ENCODE measurements at places on chromosomes 7 and 10. TPM values are rescaled to one million over a fixed set of nuclear protein-coding genes. Genes with fewer than 3 reads are reported as not detected.
A peak's percentile ranks its signal among the peaks of the same experiment; 100 is the strongest.

STARD3NL gene
- 33.1 TPM for total RNA-seq

DNA sequence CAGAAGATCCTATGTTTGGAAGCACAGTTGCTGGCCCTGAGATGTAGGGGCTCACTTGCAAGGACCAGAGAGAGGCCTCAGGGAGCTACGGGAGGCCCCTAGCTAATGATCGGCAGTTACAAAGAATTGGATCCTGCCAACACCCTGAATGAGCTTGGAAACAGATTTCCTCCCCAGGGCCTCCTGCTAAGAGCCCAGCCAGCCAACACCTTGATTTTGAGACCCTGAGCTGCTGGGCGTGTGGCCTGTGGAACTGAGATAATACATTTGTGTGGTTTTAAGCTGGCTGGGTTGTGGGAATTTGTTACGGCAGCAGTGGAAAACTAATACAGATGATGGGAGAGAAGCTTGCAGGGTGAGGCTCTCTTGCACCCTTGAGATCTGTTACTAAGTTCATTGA, 3.9 kb downstream of the DOCK1 start:
- no peak for DNase-seq

GRCh38 chr10:72682638-72683037, 9.3 kb upstream of the MCU start:
- DNase-seq = peak; percentile 30

PON1 gene
- not detected for total RNA-seq

DNA sequence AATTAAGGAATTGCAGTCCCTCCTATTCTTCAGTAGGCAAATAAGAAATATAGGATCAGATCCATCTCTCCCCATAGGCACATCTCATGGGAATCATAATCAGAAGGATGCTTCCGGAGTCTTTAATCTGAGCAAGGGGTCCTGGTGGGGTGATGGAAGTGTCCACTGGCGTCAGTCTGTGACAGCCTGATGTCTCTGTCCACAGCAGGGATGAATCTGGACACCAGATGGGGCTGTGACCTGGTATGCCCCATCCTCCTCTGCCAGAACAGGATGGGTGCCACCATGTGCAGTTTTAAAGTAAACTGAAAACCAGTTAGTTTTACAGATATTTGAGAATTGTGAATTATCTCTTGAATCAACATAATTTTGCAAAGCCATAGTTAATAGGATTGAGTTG, 148.7 kb downstream of the C1GALT1 start:
- no peak for DNase-seq

NCAPG2 gene
- total RNA-seq = 119 TPM

DNA sequence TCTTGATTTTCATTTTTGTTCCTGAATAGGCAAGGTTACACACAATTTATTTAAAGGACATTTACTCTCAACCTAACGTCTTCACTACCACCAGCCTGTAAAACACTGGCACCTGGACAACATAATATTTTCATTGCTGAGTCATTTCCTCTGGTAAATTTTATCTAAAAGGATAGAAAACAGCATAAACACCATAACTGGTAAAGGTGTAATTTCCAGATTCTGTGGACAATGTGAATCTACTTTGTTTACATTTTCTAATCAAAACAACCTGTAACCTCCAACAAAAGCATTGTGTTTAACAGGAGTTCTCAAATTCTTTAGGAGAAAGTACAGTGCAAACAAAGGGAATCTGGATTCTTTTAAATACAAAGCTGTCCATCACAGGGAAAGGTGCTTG, 472.0 kb upstream of the AKR1E2 start:
- DNase-seq = no peak

DNA sequence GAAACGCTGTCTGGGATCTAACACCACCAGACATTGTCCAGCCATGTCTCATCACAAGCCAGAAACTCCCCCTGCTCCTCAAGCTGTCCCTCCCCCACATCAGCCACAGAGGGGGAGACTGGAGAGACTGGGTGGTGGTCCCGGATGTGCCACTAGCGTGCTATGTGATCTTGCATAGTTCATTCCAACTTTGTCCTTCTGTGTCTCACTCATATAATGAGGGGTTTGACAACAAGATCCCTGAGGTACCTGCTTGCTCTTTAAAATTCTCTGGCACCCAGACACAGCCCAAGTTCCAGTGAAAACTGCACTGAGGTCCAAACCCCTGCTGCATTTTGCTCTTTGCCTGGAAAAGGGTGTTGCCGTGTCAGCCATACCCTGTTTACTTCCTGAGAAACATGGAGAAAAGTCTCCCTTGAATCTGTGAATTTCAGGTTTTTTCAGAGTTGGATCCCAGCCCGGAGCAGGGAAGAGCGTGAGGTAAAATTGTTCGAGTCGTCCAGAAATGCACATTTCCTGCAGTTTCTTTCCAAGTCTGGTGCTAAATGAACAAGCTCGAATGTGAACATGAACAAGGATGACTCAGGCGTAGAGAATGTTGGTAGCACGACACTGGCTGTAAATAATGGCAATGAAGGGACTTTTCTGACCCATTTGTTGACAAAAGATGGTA, 156.6 kb downstream of the CCDC3 start:
- DNase-seq = no peak

PARD3 gene
- total RNA-seq = 49.1 TPM

EN2 gene
- not detected for total RNA-seq

PRPS1L1 gene
- total RNA-seq = not detected

DNA sequence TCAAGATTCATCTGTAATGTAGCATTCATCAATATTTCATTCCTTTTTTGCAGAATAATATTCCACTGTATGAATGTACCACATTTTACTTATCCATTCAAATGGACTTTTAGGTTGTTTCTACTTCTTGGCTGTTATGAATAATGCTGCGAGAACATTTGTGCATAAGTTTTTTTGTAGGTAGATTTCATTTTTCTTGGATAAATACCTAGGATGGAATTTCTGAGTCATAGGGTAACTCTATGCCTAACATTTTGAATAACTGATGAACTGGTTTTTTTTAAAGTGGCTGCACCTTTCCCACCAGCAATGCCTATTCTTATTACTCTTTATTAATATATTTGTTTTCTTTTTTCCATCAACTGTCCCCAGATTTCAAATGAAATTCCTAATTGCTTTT, 9.1 kb upstream of the XPNPEP1 start:
- DNase-seq = no peak

ADAM12 gene
- total RNA-seq = 0.19 TPM

IDI2 gene
- not detected for total RNA-seq

CUBN gene
- 0.04 TPM for total RNA-seq

- no peak for DNase-seq
These were observed 77.4 kb downstream of the ARHGAP12 start for GRCh38 chr10:31851216-31851615.

DNA sequence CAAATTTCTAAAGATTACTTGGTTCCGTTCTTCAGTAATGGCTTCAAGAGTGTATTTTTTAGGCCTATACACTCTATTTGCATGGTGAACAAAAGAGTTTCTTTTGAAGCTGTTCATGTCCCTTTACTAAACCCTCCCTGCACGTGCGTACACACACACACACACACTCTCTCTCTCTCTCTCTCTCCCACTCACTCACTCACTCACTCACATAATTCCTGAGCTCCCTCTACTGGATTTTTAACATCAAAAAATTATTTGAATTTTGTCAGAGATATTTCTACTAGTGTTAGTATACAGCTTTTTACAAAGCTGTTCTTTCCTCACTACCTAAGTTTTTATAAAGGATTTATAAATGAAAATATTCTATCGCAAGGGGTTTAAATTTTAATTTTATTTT, 85.9 kb downstream of the UBE3C start:
- no peak for DNase-seq
